ENCODE measurements at places on chromosomes 6 and 20. TPM values are rescaled to one million over a fixed set of nuclear protein-coding genes. Genes with fewer than 3 reads are reported as not detected.

The NNAT gene
- not detected for polyA plus RNA-seq

The PTGIS gene
- polyA plus RNA-seq, result not detected

DNA sequence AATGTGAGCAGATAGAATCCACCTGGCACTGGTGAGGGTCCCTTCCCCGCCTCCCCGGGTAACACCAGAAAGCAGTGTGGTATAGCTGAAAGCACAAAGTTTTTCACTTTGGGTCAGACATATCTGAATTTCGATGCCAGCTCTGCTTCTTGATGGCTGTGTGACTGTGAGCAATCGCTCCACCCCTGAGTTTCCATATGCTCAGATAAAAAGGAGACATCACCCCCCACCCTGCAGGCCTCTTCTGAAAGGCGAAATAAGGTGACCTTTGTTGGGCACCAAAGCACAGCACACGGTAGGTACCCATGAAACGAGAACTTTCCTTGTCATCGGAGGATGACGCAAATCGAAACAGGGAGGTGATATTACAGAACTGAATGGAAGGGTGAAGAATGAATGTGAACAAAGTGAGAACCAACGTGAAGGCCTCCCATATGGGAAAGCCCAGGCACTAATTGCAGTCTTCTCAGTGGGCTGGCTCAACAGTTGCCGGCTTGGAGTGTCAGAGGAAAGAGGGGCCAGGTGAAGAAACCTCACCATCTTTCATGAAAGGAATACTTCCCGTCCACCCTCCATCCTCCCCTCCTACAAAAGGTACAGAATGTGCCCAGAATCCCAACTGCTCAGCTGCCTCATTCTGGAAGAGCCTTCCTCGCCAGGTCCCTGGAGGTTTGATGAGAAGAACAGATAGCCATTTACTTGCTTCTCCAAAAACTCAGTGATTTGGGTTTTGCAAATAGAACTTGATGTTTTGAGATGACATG lies 61.8 kb downstream of the NFATC2 start:
- no peak for DNase-seq

GRCh38 chr6:42532038-42532669 lies 31.7 kb upstream of the UBR2 start:
- DNase-seq, result peak; percentile 64

The SIRPB2 gene
- polyA plus RNA-seq, result not detected

- DNase-seq, result no peak
Observed at GRCh38 chr6:76465410-76465809, 392.9 kb upstream of the IMPG1 start.

- DNase-seq, result peak; percentile 90
Observed at GRCh38 chr6:95856876-95857364, 158.9 kb upstream of the FUT9 start.

DNA sequence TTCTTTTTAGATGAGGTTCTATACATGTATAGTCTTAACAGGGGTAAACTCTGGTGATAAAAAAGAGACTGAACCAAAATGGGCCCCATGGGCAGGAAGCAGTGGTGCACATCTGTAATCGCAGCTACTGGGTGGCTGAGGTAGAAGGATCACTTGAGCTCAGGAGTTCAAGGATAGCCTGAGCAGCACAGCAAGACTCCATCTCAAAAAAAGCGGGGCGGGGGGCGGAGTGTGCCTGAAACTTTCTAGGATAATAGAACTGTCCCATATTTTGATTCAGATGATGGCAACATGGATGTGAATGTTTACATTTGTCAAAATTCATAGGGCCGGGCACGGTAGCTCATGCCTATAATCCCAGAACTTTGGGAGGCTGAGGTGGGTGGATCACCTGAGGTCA lies 48.8 kb upstream of the TAF8 start:
- no peak for DNase-seq

The E2F1 gene
- 22.5 TPM for polyA plus RNA-seq

DNA sequence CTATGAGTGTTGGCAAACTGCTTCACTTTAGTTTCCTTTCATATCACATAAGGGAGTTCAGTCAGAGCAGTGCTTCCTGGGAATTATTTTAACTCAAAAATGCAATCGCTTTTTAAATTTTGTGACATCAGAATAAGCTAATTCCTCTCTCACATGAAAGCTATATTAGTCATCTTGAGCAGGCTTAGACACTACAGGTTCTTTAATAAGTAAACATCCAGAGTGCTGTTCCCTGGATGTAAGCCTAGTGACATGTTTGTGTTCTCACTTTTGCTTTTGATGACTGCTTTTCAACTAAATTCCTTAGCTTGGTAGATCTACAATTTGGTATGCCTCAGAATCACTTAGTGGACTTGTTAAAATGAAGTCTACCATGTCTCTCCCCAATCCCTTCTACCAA lies 252.7 kb upstream of the POU3F2 start:
- no peak for DNase-seq

The GPR63 gene
- polyA plus RNA-seq, result 0.01 TPM

- DNase-seq, result no peak
Observed at GRCh38 chr20:54221353-54221752, 13.5 kb downstream of the PFDN4 start.

DNA sequence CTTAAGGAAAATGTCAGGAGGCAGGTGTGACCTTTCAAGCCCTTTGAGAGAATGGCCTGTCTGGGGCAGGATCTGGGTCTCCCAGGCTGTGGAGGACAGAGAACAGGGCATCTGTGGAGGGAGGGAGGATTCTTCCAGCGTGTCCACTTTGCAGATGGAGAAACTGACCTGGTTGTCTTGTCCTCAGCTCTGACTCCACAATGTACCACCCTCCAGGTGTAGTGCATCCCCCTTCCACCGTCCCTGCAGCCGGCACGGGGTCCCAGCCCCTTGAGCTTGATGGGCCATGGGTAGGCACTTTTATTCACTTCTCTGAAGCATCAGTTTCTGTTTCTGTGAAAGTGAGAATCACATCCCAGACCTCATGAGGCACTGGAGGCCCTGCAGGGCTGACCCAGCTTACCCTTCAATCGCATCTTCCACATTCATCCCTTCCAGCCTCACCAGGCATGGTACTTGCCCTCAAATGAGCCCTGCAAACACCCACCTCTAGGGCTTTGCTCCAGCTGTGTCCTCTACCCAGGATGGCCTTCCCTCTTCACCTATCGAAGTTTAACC lies 4.6 kb upstream of the TGM2 start:
- DNase-seq, result no peak

The SMLR1 gene
- polyA plus RNA-seq, result 41.8 TPM

The NR2E1 gene
- not detected for polyA plus RNA-seq

DNA sequence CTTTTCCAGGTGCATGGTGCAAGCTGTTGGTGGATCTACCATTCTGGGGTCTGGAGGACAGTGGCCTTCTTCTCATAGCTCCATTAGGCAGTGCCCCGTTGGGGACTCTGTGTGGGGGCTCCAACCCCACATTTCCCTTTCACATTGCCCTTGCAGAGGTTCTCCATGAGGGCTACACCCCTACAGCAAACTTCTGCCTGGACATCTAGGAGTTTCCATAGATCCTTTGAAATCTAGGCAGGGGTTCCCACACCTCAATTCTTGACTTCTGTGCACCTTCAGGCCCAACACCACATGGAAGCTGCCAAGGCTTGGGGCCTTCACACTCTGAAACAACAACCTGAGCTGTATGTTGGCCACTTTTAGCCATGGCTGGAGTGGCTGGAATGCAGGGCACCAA lies 282.8 kb upstream of the SASH1 start:
- no peak for DNase-seq

- DNase-seq, result peak; percentile 32
Observed at GRCh38 chr6:1200409-1201101, 111.3 kb upstream of the FOXQ1 start.

The PRSS35 gene
- not detected for polyA plus RNA-seq

GRCh38 chr6:85810558-85810957 lies 167.9 kb upstream of the SYNCRIP start:
- no peak for DNase-seq

The CMTR1 gene
- 23.4 TPM for polyA plus RNA-seq

GRCh38 chr6:154156135-154156896 lies 117.3 kb downstream of the OPRM1 start:
- DNase-seq, result peak; percentile 30

- DNase-seq, result no peak
Observed at GRCh38 chr6:106279179-106279578, 46.4 kb downstream of the ATG5 start.

- no peak for DNase-seq
Observed at GRCh38 chr6:35216851-35217811, 3.4 kb downstream of the SCUBE3 start.

The DSP gene
- polyA plus RNA-seq, result 101 TPM

The PARD6B gene
- polyA plus RNA-seq, result 6.9 TPM

Data from HepG2 (cell line).